T-helper 17 cell (primary cell): ENCODE measurements at places on chromosomes 1 and 21.

DNA sequence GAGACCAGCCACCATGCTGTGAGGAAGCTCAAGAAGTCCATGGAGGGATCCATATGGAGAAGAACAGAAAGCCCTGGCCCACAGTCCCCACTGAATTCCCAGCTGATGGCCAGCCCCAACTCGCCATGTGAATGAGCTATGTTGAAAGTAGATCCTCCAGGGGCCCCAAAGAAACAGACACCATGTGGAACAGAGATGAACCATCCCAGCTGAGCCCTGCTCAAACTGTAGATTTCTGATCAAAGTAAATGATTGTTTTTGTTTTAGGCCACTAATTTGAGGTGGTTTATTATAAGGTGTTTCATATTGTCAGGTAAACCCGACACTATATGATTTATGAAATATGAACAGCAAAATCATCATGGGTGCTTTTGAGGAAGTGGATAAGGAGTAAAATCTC lies 32.8 kb downstream of the SYT2 start:
- DNase-seq: no peak

- DNase-seq: no peak
Measured at GRCh38 chr1:64245495-64245894, 42.1 kb downstream of the UBE2U start.

DNA sequence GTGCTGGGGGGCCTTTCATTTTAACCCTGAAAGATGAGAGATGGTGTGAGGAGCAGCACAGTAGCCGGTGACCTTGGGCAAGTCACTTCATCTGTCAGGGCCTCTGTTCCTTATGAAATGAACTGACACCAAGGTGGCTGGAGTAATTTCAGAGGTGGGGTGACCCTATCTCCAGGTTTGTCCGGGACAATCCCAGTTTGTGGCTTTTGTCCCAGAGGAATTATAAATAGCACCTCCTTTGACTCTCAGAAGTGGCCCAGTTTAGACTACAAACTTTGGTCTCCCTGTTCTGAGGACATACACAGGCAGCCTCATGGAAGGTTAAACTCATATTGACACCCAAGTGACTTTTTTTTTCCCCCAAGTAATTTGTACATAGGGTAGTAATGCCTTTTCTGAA lies 14.6 kb downstream of the ACTN2 start:
- DNase-seq: no peak

DNA sequence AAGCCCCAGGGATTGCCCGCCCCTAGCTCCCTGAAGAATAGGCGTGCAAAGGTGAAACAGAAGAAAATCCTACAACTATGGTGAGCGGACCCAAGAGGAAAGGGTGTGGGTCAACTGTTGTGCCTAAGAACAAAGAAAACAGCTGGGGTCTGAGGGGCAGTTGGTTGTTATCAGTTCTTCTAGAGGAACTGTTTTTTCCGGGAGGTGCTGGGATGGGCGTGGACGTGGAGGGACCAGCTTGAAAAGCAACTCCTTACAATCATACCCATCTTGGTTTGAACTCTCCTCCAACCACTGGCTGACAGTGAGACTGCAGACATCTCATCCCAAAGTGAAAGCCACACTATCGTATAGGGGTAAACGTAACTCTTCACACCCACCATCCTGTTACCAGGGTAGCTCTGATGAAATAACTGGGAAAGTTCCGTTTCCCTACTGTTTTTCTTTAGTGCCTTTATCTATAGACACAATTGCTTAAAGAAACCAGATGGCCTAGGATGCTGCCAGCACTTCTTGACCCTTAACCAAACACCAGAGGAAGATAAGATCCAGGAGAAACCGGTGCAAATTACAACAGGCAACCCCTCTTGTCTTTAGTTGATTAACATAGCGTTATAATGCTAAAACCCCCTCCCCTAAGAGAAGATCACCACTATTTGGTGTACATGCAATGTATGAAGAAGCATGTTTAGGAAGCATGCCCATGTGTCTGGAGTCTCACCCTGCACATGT lies 25.6 kb upstream of the FAM89A start:
- DNase-seq: no peak

GRCh38 chr1:234477386-234478151 lies 1.4 kb downstream of the TARBP1 start:
- DNase-seq: no peak

DNA sequence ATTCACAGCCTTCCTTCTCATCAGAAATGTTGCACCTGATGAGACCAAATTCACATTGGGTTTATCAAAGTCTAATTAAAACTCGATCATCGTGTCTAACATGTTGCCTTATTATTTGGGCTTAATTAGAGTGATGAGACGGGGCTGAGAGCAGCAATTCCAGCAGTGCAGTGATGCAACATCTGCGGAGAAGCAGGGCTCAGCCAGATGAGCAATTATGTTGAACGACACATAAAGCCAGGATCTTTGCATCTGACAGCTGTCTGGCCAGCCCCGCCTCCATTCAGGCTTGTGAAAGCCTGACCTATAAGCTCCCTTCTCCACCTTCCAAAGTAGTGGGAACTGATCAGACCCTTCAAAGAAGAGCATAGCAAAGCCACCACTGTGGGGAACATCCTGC lies 109.8 kb downstream of the C1orf94 start:
- DNase-seq: no peak

DNA sequence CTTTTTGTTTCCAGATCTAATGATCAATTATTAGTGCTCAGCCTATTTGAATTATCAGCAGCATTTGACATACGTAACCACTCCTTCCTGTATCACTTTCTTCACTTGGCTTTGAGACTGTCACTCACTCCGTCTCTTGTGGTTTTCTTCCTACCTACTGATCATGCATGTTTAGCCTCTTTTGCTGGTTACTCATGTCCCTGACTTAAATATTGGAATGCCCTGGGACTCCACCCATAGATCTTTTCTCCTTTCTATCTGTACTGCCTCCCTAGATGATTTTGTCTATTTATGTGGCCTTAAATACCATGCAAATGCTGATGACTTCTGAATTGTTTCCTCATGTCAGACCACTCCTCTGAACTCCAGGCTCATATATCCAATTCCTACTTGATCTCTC lies 57.7 kb upstream of the PDE4B start:
- no peak for DNase-seq

DNA sequence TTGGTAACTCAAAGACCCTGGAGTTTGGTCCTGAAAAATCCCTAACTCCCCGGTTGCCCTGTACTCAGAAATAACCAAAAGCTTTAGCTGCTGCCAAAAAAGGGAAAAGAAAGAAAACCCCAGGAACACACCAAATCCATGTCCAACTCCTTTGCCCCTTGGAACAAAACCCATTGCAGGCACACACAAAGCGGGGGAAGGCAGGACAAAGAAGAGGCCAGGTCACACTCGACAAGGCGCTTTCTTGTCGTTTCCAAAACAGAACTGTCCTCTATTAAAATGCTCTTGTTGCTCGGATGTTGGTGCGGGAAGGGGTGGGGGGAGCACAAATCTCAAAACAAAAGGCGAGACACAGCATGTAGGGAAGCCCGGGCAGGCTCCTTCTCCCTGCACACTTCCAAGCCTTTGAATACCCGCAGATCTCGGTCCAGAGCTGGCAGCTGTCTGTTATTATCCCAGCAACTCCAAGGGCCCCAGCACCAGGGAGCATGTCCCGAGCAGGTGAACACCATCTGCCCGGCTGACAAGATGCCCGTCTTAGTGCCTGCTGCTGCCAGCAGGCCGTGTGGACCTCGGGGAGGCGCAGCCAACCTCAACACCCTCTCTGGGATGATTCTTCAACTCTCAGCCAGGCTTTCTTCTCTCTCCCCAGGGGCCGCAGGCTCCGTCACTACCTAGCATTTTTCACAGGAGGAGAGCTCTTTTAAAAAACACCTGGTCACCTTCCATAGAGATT lies 96.4 kb downstream of the SSBP3 start:
- DNase-seq: no peak

DNA sequence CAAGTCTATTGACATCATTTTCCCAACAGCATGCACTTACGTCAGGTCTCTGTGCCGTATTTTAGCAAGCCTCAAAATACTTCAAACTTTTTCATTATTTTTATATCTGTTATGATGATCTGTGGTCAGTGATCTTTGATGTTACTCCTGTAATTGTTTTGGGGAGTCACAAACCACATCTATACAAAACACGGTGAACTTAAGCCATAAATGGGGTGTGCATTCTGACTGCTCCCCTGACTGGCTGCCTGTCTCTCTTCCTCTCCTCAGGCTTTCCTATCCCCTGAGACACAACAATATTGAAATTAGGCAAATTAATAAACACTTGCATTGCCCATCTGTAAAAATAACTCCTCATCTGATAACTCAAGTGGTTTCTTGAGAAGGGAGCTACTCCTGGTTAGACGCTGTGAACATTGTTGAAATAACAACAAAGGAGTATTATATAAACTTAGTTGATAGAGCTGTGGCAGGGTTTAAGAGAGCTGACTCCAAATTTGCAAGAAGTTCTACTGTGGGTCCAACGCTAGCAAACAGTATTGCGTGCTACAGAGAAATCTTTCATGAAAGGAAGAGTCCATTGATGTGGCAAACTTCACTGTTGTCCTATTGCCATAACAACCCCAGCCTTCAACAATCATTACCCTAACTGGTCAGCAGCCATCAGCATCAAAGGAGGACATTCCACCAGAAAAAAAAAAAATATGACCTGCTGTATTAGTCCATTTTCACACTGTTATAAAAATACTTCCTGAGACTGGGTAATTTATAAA lies 105.8 kb upstream of the DSCAM start:
- DNase-seq: no peak

DNA sequence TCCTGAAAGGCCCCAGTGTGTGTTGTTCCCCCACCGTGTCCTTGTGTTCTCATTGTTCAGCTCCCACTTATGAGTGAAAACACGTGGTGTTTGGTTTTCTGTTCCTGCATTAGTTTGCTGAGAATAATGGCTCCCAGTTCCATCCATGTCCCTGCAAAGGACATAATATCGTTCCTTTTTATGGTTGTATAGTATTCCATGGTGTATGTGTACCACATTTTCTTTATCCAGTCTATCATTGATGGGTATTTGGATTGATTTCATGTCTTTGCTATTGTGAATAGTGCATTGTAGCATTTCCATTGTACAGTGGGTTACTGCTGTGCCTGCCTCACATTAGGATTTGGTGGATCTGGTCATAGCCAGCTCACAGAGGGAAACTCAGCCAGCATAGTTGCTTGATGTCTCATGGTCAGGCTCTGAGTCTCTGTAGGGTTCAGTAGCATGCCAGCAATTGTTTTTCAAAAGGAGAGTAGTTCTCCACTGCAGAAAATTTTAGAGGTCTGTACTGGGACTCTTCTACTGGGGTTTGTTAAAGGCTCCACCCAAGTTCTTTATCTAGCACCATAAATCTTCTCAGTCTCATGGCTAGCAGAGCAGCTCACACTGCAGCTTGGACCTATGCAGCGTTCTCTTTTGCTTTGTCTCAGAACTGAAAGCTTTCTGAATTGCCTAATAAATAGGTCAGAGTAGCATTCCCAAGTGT lies 41.0 kb downstream of the RUNX3 start:
- no peak for DNase-seq

DNA sequence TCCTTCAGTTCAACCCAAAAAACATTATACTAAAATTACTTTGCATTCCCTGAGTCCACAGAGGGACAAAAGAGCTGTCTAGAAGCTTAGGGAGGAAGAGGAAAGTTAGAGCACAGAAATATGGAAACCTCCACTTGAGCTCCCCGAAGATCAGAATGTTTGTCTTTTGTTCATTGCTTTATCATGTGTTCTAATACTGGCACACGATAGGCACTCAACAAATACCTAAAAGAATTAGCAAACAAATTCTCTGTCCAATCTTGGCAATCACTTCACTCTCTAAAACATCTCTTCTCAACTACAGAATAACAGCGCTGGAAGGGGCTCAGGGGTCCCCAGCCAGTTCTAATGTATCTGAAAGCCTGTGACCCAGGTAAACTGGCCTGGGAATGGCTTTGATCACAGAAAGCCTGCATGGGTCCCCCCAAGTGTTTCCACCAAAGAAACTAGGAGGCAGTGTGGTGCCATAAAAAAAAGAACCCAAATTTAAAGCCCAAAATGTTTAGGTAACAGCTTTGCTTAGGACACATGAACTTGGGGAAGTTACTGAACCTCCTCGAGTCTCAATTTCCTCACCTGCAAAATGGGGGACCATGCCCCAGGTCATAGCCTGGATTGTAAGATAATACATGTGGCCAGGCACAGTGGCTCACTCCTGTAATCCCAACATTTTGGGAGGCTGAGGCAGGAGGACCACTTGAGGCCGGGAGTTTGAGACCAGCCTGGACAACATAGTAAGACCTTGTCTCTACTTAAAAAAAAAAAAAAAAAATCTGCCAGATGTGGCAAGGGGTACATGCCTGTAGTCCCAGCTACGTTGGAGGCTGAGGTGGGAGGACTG lies 45.8 kb downstream of the SSBP3 start:
- no peak for DNase-seq

DNA sequence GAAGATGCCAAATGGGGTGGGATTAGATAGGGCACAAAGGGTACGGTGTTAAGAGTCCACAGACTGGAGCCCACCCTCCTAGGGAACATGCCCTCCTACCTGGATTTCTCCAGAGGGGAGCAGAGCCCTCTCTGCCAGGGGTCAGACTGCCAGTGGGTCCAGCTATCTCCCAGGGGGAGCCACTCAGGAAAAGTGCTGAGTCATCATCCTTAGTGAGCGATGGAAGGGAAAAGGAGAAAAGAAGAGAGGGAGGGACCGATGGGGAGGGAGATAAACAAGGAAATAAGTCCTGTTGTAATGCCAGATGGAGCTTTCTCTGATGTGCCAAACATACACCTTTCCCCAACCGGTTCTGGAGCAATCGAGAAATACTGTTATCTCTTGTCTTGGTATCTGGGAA lies 30.4 kb upstream of the CYP4B1 start:
- no peak for DNase-seq

DNA sequence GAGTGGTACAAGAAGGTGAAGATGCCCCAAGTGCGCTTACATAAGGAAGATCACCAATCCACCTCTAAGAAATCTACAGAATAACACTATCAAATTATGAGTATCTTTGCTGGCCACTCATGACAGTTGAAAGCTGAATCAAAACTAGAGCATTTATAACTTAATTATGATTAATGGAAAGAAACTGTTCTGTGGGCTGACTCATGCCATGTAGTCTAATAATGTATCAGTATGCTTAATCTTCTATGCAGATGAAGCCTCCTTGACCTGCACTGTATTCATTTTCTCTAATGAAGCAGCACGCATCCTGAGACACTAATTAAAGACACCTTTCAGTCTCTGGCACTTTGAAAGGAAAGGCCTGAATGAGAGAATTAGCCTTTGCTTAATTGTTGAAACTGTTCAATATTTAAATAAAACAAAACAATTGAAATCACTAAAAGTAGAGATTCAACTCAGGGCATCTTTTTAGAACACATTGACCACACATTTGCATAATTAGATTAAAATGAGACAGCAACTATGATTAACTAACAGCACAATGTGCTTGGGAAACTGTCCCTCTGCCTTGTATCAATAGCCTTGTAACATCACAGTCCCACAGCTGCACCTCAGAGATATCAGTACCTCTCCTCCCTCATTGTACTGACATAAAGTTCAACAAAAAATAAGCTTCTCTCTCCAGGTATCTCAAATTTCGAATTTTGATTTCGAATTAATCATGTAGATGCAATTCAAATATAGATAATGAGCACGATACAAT lies 105.6 kb downstream of the NTPCR start:
- DNase-seq: no peak
